ENCODE measurements at places on chromosomes 16 and 17.

GRCh38 chr16:68356249-68356918, 45.6 kb downstream of the PRMT7 start:
- DNase-seq, result no peak

DNA sequence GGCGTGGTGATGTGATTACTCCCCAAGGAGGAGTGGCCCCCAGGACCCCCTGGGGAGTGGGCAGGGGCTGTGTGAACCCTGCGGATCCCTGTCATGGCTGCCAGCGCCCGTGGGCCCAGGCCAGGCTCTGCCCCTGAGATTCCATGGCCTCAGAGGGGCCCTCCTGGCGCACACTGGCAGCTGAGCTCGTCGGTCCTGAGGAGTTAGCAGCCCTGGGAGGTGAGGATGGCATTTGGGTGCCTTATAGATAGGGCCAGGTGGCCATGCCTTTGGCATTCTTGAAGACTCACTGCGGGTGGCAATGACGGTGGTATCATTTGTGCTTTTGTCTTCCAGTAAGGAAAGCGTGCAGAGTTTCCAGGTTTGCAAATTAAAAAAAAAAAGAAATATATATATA, 146.8 kb upstream of the GSE1 start:
- no peak for DNase-seq

- DNase-seq, result peak; percentile 63
Observed at GRCh38 chr17:81566461-81567126, 14.4 kb upstream of the FAAP100 start.

DNA sequence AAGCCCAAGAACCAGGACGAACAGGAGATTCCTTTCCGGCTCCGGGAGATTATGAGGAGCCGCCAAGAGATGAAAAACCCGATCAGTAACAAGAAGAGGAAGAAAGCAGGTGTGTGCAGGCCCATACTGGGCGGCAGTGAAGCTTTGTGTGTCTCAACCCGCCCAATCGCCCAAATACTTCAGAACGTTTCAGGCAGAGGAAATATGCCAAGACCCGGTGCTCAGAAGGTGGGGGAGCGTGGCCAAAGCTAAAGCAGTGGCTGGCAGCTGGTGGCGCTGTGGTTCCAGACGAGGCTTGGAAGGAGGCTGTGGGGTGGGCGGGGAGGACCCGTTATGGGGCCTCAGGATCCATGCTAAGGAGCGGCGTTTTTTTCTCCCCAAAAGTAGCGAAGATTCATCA, 1.2 kb downstream of the CCDC137 start:
- DNase-seq, result no peak

GRCh38 chr17:76219670-76220383, 20.5 kb downstream of the RNF157 start:
- no peak for DNase-seq

GRCh38 chr16:35510701-35511100, 2051.3 kb downstream of the TP53TG3F start:
- DNase-seq, result no peak

DNA sequence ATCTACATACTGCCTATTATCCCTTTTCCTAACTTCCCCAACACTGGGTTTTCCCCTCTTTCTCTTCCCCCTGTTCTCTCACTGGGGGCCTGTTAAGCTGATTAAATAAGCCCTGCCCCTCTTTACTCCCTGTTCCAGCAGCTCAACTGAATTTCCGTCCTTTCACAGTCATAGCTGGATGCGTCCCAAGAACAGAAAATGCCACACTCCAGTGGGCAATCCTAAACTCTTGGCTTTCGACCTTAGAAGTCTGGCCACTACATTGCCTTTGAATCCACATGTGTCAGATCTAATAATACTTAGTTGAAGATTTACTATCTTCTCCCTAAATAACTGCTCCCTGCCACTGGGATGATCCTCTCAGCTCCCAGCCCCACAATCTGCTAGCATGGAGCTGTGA, 34.5 kb downstream of the KCNJ16 start:
- DNase-seq, result no peak

DNA sequence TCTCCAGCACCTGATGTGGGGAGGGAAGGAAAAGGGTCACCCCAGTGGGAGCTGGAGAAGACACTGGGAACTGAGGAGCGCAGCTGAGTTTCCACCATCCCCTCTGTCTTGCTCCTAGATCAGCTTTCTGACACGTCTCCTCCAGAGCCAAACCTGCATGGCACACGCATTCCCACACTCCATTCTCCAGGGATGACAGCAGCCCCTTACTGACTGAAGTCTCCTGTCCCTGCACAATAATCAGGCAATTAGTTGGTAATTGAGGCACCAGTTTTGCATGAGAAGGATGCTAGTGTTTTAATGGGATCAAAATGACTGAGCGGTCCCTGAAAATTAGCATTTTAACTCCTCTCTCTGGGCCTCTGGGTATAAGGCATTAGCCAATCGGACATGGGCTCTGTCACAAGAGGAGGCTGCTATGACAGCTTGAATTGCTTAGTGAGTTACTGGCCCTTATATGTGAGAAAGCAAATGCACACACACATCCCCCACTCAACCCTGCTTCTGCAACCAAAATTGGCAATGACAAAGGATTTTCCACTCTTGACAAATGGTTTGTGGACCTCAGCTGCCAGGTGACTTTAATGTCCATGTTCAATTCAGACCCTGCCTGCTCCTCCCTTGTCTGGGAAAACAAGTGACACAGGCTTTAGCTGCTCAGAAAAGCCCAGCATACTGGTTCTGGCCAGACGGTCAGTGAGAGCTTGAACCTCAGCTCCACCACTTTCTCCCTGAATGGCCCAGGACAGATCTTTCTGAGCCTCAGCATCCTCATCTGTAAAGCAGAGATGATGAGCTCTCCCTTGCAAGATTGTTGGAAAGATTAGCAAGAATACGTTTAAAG, 57.2 kb upstream of the SREBF1 start:
- no peak for DNase-seq

DNA sequence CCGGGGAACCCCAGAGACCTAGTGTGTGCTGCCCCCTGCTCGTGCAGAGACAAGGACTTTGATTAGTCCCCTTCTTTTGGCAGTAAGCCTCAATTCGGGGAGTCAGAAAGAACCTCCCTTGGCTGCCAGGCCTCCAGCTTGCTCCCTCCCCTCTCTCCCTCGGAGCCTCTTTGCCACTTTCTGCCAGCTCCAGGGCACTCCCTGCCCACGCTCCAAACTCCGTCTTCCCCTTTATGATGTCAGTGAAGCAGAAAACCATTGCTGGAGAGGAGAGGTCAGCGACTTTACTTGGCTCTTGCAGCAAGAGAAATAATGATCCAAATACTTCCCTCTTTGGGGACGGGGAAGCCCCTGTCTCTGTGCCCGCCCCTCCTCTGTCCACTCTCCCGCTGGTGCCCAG, 28.1 kb downstream of the TTYH2 start:
- DNase-seq, result no peak

GRCh38 chr16:75251280-75252048, at the start of gene BCAR1:
Gene BCAR1, minus strand, starts transcription at chr16:75251624. Its CDS starts 142 bp downstream, at chr16:75251482.
- no peak for DNase-seq

GRCh38 chr16:10608687-10609401, 28.4 kb upstream of the EMP2 start:
- DNase-seq, result no peak

DNA sequence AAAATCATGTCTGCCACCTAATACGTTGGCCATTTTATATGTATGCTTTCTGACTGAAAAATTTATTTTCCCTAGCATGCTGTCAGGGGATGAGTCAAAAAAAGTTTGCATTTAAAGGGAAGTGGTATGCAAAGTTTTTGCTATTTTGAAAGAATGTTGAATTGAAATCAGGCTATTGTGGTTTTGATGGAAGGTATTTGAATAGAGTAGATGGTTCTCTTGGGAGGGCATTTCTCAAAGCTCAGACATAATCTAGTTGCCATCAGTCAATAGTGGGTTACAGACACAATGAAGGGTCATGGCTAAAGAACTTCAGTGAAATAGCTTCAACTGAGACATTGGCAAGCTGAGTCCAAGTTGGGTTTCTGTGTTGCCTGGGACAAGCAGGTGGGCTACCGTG, 102.4 kb downstream of the MAP2K6 start:
- no peak for DNase-seq

- DNase-seq, result no peak
Observed at GRCh38 chr17:50661348-50661747, 26.7 kb downstream of the ABCC3 start.

- no peak for DNase-seq
Observed at GRCh38 chr16:58421529-58421928, 29.3 kb downstream of the GINS3 start.

DNA sequence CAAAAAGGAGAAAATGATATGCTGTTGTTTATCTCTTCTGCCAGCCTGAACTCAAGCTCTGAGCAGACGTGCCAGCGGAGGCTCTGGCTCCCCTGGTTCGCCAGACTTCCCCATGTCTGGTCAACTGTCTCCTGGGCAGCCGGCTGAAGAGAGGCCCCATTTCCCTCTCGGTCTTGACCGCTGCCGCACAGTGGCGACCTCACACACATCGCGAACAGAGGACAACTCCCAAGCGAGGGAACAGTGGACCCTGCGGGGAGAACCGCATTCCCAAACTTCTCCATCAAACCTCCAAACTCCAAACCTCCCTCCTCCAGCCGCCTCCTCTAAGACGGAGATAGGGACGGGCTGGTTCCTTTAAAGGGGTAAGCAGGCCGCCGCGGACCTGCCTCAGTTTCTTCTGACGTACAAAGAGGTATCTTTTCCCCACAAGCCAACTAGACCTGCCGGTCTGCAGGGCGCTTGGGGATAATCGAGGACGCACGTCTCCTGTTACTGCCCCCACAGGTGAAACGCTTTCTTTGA, 24.9 kb upstream of the RFFL start:
- DNase-seq, result peak; percentile 18

DNA sequence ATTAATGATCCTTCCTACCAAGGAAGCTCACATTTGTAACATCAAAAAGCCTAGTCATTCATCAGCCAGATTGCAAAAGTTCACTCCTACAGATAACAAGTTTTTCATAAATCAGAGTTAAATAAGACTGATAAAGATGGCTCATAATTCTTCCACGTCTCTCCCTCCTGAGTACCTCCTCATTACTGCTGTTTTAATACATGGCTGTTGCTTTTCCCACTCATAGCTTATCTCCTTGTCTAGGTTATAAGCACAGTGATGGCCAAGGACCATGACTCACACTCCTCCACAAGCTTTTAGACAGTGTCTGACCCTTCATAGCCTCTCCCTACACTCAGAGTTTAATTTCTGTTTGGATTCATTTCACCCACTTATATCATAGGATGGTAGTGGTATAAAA, 100.9 kb upstream of the MON1B start:
- DNase-seq, result no peak

DNA sequence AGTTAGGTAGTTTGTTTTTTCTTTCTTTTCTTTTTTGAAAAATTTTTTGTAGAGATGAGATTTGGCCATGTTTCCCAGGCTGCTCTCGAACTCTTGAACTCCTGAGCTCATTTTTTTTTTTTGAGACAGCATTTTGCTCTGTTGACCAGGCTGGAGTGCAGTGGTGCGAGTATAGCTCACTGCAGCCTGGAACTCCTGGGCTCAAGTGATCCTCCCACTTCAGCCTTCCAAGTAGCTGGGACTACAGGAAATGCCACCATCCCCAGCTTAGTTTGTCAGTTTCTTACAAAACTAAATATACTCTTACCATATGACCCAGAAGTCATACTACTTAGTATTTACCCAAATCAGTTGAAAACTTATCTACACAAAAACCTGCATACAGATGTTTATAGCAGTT, 14.4 kb upstream of the FBXO47 start:
- DNase-seq, result no peak

- DNase-seq, result no peak
Observed at GRCh38 chr17:65103896-65104295, 33.3 kb upstream of the RGS9 start.

DNA sequence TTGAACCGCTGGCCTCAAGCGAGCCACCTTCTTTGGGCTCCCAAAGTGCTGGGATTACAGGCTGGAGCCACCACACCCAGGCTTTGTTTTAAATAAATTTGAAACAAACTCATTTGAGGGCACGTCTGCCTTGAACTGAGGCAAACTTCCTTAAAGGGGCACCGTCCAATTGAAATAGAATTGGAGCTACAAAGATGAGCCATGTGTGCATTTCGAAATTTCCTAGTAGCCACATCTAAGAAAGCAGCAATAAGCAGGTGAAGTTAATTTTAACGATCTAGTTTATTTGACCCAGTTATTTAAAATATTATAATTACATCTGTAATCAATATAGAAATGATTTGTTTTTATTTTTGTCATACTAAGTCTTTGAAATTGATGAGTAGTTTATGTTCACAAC, 755 bp upstream of the C16orf89 start:
- no peak for DNase-seq

Measured in right renal pelvis (tissue), 4 donors.